Activated CD4-positive, CD25-positive, alpha-beta regulatory T cell (primary cell): ENCODE measurements at places on chromosomes 5 and 9.

- DNase-seq, result no peak
These were observed 139.8 kb upstream of the RPS23 start for GRCh38 chr5:82417776-82418607.

GRCh38 chr9:99859243-99859980 is 37.7 kb downstream of the NR4A3 start:
- DNase-seq, result no peak

DNA sequence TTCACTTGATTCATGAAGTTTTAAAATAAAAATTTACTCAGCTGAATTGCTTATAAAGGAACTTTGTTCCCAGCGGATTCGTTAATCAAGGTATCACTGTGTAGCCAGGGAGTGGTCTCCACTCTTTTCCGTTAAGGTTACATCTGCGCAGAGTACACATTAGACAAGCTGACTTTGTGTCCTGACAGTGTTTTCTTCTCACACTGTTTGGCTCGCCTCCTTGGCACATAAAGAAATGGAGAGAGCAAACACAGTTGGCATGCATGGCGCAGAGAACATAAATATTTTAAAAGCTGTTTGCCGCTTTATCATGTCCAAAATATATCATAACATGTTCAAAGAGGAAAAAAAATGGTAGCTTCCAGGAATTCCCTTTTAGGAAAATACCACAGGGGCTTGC is 153.2 kb downstream of the EDIL3 start:
- no peak for DNase-seq

GRCh38 chr9:14437354-14438231 is 123.7 kb upstream of the NFIB start:
- no peak for DNase-seq

- DNase-seq, result no peak
These were observed 20.2 kb downstream of the HSPA4 start for GRCh38 chr5:133072021-133072420.
